ENCODE measurements at places on chromosomes 12 and 14.

GRCh38 chr12:20395791-20396550 is 27.6 kb downstream of the PDE3A start:
- no peak for DNase-seq

DNA sequence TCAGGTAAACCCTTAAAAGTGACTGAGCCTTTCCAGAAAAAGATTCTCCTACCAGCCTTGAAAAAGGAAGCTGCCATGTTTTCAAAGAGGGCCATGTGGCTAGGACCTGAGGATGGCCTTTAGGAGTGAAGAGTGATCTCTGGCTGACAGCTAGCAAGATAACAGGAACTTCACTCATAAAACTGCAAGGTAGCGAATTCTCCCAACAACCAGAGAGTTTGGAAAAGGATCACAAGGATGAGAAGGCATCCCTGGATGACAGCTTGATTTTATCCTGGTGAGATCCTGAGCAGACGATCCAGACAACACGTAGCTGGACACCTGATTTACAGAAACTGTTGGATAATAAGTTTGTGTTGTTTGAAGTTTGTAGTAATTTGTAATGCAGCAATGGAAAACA is 115.6 kb upstream of the FBXO33 start:
- no peak for DNase-seq

GRCh38 chr14:74257941-74258763 is 18.9 kb downstream of the VSX2 start:
- DNase-seq: no peak

DNA sequence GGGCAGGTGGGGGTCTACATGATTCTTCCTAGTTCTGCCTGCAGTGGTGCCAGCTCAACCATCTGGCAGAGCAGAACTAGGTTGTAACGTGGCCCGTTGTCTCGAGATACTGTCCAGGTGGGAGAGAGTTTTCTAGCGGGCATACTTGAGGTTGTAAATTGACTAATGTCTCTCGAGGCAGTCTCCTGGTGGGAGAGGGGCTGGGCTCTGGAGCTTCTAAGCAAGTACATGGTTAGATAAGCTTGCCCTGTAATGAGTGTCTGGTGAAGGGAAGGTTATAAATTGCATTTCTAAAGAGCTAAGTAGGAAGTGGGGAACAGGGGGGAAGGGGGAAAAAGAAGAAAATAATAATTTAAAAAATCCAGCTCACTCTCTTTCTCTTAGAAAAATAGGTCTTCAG is 18.1 kb downstream of the BDKRB1 start:
- DNase-seq: no peak

DNA sequence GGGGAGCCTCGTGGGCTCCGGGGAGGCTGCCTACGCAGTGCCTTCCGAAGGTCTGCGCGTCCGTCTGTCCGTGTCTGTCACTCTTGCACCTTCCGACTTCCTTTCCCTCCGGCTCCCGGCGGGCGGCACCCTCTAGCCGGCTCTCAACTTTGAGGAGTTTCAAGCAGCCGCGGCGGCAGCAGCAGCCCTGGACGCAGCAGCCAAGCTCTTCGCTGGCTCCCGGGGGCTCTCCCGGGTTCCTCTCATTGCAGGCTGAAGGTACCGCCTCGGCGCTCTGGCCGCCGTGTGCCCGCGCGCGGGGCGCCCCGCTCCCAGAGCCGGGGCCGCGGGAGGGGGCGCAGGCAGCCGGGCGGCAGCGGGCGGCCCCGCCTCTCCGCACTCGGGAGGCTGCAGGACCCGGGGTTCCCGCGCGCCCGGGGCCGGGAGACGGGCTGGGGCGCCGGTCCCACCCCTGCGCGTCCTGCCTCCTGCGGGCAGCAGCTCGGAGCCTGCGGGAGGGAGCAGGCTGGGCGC is at the start of the genes AMIGO2 and PCED1B:
AMIGO2 (minus strand) TSS at position 492 of the 513 bp plus-strand sequence. CDS start 957 bp downstream, outside the sequence.
PCED1B (plus strand) TSS at position 154 of the 513 bp plus-strand sequence. CDS start 155,443 bp downstream, outside the sequence.
- peak; percentile 89 for DNase-seq

DNA sequence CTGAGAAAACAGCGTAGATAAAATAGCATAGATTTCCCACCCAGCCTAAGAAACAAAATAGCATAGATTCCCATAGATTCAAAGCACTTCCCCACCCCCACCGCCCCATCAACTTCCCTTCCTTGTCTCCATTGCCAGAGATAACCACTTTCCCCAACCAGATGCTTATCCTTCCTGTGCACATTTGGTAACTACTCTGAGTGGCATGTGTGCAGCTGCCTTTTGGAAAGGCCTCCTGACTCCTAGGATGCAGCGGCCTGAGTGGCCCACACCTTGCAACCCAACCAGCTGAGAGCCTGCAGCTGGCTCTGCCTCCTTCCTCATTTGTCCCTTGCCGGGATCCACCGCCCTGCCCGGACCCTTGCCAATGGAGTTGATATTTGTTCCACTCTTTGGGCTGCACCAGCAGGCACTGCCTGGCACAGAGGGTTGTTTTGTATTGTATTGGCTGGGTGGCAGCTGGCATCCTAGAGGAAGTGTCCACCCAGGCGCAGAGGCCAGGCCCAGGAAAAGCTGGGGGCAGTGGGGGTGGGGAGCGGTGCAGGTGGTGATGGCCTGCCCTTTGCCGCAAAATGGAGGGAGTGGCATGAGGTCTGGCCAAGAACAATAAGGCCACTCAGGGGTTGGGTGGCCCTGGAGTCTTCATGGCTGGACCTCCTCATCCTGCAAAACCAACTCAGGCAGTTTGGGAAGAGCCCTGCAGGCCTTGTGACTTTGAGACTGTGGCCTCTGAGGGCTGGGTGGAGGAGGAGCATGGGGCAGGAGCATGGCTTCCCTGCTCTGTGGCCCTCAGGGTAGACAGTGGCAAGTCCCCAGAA is 4.9 kb downstream of the SLC48A1 start:
- no peak for DNase-seq

- no peak for DNase-seq
Measured at GRCh38 chr12:120739031-120739762, 13.6 kb downstream of the ACADS start.

DNA sequence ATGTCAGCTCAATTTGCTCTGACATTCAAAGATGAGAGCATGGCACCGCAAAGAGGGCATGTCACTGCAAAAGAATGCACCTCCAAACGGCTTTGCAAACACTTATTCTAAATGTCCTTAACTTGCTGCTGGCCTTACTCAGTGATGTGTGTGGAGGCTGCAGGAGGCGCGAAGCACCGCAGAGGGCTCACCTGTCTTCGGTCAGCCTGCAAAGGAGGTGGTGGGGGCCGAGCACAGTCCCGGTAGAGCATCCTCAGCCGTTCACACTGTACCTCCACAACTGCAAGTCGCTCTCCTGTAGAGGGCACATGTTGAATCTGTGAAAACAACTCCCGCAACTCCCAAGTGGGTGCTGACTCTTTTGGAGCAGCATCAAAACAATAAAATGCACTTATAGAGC is 93.8 kb downstream of the TRAFD1 start:
- DNase-seq: no peak

GRCh38 chr12:26195250-26195640 is at the start of gene SSPN:
TSS of gene SSPN (plus strand) at chr12:26195573. CDS start at chr12:26195673, 100 bp downstream.
- peak; percentile 24 for DNase-seq

DNA sequence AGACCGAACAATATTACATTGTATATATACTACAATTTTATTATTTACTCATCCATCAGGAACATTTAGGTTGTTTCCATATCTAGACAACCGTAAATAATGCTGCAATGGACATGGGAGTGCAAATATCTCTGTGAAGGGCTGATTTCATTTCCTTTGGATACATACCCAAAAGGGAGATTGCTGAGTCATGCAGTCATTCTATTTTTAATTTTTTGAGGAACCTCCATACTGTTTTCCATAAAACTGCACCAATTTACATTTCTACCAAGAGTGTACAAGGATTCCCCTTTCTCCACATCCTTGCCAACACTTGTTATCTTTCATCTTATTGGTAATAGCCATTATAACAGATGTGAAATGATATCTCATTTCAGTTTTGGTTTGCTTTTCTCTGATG is 84.7 kb downstream of the SLC41A2 start:
- DNase-seq: no peak

DNA sequence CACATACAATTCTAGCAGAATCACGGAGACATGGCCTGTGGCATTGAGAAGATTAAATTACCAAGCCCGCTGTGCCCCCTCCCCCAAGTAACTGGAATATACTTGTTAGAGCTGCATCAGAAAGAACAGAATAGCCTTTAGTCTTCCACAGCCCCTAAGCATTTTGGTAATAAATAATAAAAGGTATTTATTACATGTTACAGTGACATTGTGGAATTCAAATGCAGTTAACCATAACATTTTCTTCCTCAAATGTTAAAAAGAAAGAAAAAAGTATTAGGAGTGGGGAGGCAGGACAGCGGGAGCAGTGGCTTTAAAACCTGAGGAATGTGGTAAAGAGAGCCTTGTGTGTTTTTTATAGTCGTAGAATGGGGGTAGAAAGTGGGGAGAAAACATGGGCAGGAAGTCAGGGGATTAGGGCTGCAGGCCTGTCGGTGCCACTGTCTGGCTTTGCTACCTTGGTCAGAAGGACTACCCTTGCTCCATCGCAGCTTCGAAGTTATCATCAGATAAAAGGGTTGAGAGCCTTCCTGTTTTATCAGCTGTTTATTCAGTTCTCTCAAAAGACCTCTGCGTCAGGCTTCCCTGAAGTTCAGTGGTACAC is 255.9 kb downstream of the MSRB3 start:
- no peak for DNase-seq

GRCh38 chr12:112130441-112130998 is 5.2 kb downstream of the TRAFD1 start:
- DNase-seq: no peak

DNA sequence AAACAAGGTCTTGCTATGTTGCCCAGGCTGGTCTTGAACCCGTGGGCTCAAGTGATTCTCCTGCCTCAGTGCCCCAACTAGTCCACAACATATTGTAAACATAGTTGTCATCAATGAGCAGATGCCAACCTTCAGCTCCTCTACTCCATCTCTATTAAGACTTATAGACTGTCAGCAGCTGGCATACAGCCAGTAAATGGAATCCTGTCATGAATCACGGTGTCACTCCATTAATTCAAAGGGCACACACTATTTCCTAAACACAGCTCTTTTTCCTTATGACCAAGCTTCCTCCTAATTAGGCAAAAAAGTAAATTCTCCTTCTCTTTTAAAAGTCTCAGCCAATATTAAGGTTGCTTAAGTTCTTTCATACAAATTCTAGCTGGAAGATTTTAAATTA is 111.2 kb downstream of the ITPR2 start:
- no peak for DNase-seq

- no peak for DNase-seq
Measured at GRCh38 chr14:102662636-102663430, 70.4 kb downstream of the RCOR1 start.

GRCh38 chr12:110174373-110174996 is 50.3 kb downstream of the IFT81 start:
- DNase-seq: peak; percentile 29

GRCh38 chr14:94213021-94213420 is 38.9 kb downstream of the PPP4R4 start:
- no peak for DNase-seq

DNA sequence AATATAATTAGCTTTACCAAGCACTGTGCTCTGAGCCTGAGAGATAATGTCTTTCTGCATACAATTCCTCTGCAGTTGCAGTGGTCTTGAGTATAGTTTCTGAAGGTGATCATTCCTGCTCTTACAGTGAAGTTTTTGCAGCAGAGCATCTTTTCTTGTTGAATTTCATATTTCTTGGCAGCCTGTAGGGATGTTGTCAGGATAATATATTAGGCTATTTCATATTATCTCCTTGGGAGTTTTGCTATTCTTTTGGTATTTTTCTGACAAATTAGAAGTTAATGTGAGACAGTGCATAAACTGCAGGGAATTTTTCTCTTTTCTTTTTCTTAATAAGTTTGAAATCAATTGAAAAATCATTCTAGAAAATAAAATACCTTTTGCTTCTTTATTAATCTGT is 1502.6 kb upstream of the FLRT2 start:
- no peak for DNase-seq

GRCh38 chr12:50241178-50241577 is 42.1 kb downstream of the LIMA1 start:
- DNase-seq: no peak

DNA sequence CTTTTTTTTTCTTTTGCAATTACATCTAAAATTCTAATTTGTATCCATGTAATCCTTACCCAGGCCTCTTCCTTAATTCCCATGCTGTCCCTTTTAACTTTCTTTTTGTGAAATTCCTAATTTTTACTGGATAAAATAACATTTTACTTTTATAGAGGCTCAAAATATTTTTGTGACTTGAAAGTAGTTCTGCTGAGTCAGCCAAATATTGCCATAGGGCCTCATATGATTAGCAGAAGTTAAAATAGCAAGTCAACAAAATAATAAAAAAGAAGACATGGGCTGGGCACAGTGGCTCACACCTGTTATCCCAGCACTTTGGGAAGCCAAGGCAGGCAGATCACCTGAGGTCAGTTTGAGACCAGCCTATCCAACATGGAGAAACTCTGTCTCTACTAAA is 2.0 kb downstream of the C3AR1 start:
- no peak for DNase-seq

GRCh38 chr12:76666290-76666835 is 97.6 kb upstream of the ZDHHC17 start:
- DNase-seq: no peak

- no peak for DNase-seq
Measured at GRCh38 chr14:104510216-104510615, 69.3 kb upstream of the C14orf180 start.

DNA sequence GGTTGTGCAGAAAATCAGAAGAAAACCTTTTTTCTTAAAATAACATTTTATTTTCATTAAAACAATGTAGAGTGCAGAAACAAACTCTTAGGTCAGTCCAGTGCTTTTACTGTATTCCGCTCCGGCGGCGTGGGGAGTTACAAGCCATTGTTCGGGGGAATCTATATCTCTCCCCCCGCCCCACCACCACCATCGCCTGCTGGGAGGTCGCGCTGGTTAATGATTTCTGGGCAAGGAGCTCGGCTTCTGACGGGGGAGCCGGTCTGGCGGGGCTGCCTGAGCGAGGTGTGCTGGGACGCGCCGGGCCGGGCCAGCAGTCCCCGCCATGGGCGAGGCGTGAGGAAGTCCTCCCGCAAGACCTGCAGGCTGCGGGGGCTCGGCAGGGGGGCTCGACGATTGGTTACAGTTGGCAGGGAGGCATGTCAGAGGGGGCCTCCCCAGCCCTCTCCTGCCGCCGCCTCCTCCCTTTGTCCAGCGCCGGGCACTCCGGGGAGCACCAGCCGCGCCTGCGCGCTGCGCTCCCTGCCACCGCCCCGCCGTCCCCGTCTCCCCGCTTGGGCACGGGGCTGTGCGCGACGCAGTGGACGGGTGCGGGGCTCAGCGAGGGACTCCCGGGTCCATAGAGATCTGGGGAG is 1.0 kb upstream of the DUSP6 start:
- peak; percentile 58 for DNase-seq

DNA sequence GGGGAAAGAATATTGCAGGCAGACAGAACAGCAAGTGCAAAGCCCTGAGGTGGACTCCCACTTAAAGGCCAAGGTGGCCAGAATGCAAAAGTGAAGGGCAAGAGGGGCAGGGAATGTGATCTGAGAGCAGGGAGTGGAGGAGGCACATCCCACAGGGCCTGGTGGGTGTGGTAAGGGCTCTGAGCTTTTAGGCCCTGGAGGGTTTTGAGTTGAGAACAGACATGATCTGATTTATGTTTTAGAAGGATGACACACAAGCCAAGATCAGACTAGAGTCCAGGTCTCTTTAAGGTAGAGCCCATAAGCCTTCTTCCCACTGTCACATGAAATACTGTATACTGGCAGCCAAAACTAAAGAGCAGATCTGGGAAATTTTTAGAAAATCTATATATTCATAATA is 162.5 kb downstream of the SLC38A4 start:
- DNase-seq: no peak

Data from NCI-H1930 (cell line).